ENCODE measurements at places on chromosomes 11 and 22. TPM values are rescaled to one million over a fixed set of nuclear protein-coding genes. Genes with fewer than 3 reads are reported as not detected.

The SLC17A6 gene
- not detected for total RNA-seq

The CEP126 gene
- total RNA-seq, result 2.6 TPM

The KLHDC7B gene
- 3.8 TPM for total RNA-seq

The MUC5AC gene
- not detected for total RNA-seq

The MMP27 gene
- total RNA-seq, result not detected

The HTR3A gene
- total RNA-seq, result not detected

The TSGA10IP gene
- not detected for total RNA-seq

The UBQLNL gene
- 0.42 TPM for total RNA-seq

The PGM2L1 gene
- 10.8 TPM for total RNA-seq

The MAFF gene
- total RNA-seq, result 80.2 TPM

The UVRAG gene
- total RNA-seq, result 29.8 TPM

The CRYBB3 gene
- total RNA-seq, result not detected

The DEFB131B gene
- not detected for total RNA-seq

The TRIM48 gene
- total RNA-seq, result not detected

The SCGB2A2 gene
- not detected for total RNA-seq

The NRGN gene
- total RNA-seq, result 20.8 TPM

The OTOG gene
- total RNA-seq, result not detected

The PGA5 gene
- total RNA-seq, result not detected

The OR2AG1 gene
- not detected for total RNA-seq

The RIC3 gene
- total RNA-seq, result 38.8 TPM

The MMP12 gene
- not detected for total RNA-seq

The DGKZ gene
- 196 TPM for total RNA-seq

The TANGO2 gene
- 31.7 TPM for total RNA-seq

The TPBGL gene
- total RNA-seq, result 0.60 TPM

The ABCC8 gene
- total RNA-seq, result not detected

The MRGPRX4 gene
- not detected for total RNA-seq

The OR52N4 gene
- 1.4 TPM for total RNA-seq

The OR52B2 gene
- not detected for total RNA-seq

The WT1 gene
- not detected for total RNA-seq

The CRYBB2 gene
- not detected for total RNA-seq

The RBMXL2 gene
- total RNA-seq, result not detected

The PLAAT2 gene
- 0.63 TPM for total RNA-seq

The OR52A1 gene
- not detected for total RNA-seq

The PYGM gene
- 11.8 TPM for total RNA-seq

The CTSD gene
- total RNA-seq, result 79.6 TPM

The DEUP1 gene
- not detected for total RNA-seq

The MOGAT2 gene
- total RNA-seq, result not detected

The RFPL3 gene
- not detected for total RNA-seq

The USP2 gene
- total RNA-seq, result 5.2 TPM

The ZNF70 gene
- total RNA-seq, result 1.9 TPM

The OR51A7 gene
- total RNA-seq, result not detected

The MS4A7 gene
- total RNA-seq, result 4.7 TPM

The OR5M11 gene
- not detected for total RNA-seq

Data from T-helper 17 cell (primary cell).